ENCODE measurements at places on chromosomes 4 and X.

DNA sequence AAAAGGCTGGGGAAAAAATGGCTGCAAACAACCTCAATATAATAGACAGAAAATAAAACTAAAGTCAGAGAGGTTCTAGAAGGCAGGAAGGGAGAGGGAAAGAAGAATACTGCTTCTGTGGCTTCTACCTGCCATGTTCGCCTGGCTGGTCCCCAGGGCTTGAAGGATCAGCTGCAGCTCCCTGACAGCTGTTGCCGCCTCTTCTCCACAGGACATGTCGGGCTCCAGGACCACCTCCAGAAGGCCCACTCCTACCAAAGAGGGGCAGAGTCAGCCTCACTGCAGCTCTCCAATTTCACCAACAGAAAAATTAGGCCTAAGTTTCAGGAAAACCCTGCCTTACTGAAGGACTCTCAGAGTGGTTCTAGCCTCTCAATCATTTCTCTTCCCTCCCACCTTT, 44.9 kb downstream of the GATB start:
- no peak for DNase-seq

DNA sequence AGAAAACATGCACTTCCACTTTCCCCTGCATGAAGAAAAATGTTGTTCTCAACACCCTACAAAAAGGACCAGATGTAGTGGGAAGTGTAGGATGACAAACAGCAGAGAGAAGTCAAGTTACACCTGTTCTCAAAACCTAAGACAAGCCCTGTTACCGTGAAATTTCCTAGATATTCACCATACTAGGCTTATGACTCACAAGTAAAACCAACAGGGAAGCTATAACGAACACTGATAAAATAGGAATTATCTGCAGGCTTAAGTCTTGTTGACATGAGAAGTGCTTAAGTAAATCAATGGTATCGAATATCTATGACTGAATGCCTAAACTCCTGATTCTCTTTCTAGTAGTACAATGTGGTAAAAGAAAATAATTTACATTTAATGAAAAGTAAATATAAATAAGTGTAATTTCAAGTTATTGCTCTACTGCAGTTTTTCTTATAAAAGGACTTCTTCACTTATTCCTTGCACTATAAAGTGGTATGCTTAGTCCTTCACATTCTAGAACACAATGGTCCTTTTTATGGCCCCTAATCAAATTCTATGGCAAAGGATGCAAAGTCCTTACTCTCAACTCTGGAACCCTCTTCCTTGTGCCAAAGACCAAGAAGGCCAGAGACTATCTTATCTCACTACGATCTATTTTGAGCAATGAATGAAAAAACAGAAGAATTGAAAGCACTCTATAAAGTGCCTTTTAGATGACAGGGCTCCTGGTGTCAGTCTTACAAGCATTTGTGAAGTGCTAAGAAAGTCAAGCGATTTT, 19.6 kb downstream of the AP1S2 start:
- no peak for DNase-seq

- DNase-seq, result no peak
These were observed 203.9 kb upstream of the GRID2 start for GRCh38 chr4:92099861-92100260.

GRCh38 chrX:15838017-15838416, 16.6 kb downstream of the AP1S2 start:
- DNase-seq, result no peak

DNA sequence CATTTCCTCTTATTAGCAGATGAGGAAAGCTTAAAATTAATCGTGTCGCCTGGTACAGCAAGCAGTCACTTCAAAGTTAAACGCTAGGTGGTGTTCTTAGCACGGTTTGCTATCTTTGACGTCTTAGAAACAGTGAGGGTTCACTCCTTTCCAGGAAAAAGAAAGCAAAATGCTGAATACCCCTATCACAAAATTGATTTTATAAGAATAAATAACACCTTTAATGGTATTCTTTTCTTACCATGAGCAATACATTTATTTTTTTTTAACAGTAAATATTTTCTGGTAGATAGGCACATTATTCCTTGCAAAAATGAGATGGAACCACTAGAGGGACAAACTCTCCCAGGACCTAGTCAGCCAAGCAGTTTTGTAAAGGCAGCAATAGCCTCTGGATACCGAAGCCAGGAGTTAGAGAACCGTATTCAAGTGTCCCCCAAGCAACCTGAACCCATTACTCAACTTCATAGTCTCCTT, 153.9 kb downstream of the KDR start:
- peak; percentile 14 for DNase-seq

GRCh38 chr4:109113521-109113920, 188.9 kb downstream of the COL25A1 start:
- no peak for DNase-seq

GRCh38 chrX:103002576-103002975, 61.4 kb downstream of the BEX1 start:
- DNase-seq, result no peak

GRCh38 chr4:88159229-88159725, 838 bp upstream of the ABCG2 start:
- no peak for DNase-seq

All from NCI-H2029 (cell line).